ENCODE measurements at places on chromosomes 3 and 15.
A peak's percentile ranks its signal among the peaks of the same experiment; 100 is the strongest.

- no peak for DNase-seq
Observed at GRCh38 chr15:29632671-29633406, 189.4 kb downstream of the TJP1 start.

DNA sequence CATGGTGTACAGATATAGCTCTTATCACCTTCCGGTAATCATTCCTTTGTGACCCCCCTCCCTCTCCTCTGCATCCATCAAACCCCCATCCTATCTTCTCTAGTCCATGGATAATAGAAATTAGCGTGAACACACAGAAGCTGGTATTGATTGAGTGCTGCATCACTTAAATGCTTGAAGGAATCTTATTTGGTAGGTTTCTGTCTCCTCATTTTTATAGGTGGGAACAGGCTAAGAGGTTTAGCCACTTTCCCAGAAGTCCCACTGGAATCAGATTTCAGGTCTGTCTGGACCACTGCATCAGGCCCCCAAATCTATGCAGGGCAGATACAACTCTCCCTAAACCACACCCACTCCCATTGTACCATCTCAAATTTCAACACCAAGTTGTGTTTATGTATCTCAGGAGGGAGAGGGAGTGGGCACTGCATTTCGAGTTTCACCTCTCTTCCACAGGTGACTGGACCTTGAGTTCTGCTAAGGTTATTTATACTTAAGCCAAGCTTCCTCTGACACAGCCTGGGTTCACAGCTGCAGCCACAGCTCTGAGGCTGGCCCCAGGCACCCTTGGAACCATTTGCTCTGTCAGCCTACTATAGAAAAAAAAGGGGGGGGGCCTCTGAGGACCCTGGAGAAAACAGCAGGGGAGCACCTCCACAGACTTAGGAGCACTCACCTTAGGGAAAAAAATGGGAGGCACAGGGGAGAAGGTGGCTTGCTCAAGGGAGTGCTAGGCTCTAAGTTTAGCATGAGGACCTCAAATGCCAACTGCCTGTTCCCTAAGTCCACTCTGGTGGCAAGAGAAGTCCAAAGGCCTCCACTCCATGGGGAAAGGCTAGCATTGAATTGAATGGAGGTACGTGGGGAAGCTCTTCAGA is 2.1 kb upstream of the NMB start:
- DNase-seq = no peak

- no peak for DNase-seq
Observed at GRCh38 chr15:85603160-85603559, 191.6 kb downstream of the KLHL25 start.

DNA sequence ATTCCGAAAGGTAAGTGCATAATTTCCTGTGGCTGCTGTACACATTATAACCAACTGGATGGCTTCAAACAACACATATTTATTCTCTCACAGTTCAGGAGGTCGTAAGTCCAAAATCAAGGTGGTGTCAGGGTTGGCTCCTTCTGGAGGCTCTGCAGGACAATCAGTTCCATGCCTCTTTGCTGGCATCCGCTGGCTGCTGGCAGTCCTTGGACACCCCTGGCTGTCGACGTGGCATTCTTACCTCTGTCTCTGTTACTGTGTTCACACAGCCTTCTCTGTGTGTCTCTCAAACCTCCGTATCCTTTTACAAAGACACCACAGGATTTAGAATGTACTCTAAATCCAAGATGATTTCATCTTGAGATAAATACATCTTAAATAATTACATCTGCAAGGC is 398.8 kb upstream of the ATP10A start:
- no peak for DNase-seq

DNA sequence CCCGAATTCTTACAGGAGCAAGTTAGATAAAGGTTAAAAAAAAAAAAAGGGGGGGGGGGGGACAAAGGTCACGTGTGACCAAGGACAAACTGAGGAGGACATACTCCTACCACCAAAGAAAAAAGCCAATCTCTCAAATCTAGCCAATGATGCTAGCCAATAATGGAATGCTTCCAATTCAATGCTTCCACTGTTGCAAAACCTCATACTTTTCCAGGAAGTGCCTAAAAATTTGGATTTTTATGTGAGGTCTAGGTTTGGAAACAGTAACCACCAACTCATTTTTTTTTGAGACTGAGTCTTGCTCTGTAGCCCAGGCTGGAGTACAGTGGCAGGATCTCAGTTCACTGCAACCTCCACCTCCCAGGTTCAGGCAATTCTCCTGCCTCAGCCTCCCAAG is 11.4 kb downstream of the MSL2 start:
- DNase-seq = no peak

- DNase-seq = no peak
Observed at GRCh38 chr3:181326637-181327223, 337.2 kb upstream of the DNAJC19 start.

DNA sequence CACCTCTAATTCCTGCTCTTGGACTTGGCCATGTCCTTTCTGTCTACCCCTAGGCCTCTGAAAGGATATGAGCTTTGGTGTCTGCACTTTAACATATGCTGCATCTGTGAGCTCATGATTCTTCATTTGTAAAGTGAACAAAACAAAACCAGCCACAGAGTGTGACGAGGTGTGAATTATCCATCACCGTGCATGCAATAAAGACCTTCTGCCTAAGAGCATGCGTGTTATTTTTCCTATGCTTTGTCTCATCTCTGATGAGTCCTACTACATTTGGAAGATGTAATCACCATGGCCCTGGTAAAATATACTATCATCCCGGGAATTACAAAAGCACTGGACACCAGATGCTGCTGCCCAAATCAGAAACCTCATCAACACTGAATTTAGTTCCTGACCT is 103.5 kb upstream of the KCNAB1 start:
- no peak for DNase-seq

- peak; percentile 83 for DNase-seq
Observed at GRCh38 chr15:70507772-70508371, 255.5 kb downstream of the UACA start.

DNA sequence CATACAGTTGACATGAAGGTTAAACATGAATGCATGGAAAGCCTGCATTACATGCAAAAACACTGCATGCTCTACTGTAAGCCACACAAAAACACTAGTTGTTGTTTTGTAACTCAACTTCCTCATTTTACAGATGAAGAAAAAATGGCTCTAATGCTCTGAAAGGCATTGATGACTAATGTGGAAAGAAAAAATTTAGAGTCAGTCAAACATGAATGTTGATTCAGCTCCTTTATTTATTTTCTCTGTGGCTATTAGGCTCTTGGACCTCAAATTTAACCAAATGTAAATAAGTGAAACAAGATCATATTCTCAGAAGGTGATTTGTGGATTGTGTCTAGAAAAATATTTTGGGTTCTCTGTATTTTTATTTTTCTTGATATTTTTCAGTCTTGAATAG is 336.7 kb upstream of the ZNF717 start:
- no peak for DNase-seq

- no peak for DNase-seq
Observed at GRCh38 chr3:33425453-33425852, 14.8 kb downstream of the UBP1 start.

DNA sequence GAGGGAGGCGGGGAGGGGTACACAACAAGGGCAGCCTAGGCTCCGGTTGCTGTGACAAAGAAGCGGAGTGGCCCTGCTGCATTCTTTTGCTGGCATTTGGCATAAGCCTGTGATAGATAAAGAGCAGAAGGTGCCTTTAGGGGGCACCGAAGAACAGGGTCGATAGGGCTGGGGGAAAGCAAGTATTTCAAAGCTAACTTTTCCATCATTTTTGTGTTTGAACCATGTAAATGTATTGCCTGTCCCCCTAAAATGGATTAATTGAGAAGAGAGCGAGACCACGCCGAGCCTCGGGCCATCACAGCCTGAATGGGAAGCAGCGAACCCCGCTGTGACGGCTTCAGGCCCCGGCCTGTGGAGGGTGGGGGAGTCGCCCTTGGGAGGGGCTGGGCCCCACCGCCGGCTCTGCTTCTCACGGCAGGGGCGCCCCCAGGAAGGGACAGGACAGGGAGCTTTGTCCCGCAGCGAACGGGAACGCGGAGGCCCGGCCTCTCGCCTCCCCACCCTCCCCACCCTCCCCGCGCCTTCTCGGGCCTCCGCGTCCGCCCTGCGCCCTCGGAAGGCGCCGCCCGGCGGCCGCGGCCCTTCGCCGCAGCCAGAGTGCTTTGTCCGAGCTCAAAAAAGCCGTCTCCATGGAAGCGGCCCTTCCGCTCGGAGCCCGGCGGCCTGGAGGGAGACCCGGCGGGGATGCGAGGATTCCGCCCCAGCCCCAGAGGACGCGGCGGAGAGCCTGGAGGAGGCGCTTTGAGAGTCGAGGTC is 32.4 kb upstream of the ALDH1L1 start:
- no peak for DNase-seq

- no peak for DNase-seq
Observed at GRCh38 chr15:60054472-60054871, 50.4 kb downstream of the FOXB1 start.

DNA sequence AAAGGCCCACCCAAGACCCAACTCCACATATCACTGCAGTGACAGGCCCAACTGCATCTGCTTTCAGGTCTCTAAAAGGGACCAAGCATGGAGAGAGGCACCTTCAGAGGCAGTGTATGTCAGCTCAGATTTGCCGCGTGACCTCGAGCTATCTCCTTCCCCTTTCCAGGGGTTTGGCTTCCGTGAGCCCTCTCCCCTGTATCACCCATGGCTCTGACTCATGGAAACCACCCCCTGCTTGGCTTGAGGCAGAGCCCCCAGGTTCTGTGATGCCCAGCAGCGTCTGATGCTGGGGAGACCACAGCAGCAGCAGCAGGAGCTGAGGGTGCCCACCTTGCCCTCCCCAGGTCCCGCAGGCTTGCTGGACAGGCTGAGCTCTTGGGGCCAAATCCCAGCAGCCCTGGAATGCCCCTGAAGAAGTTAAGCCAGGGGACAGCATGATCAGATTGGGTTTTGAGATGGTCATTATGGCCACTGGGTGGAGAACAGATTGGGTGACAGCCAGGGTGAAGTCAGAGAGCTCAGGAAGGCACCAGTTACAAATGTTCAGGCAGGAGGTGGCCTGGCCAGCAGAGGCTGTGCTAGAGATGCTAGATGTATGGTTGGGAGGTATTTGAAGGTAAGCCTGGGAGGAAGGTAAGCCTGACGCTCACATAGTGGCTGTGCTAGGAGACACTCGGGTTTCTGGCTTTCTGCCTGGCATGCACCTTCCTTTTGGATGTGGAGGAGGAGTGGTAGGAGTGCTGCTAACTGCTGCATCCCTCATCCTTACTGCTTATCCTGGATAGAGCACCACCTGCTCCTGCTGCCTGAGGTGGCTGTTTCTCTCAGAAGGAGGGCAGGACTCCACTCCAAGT is 42.9 kb downstream of the FGD5 start:
- no peak for DNase-seq

- no peak for DNase-seq
Observed at GRCh38 chr3:196694202-196694638, 17.8 kb downstream of the CEP19 start.

DNA sequence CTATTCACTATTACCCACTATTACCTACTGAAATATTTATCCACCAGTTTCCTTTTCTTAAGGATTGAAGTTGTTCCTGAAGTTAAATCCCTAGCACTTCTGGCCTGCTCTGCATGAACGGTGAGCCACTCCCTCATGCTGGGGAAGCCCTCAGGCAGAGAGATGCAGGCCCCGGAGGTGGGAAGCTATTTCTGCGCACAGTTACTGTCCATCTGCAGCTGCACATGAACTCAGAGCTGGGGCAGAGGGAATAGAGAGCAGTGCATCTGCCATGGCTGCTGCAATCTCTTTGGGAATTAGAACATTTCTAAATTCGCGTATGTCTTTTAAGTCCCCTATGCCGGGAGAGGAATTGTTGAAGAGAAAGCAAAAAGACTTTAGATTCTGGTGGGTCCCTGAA is 6.3 kb upstream of the GALNT15 start:
- DNase-seq = no peak

DNA sequence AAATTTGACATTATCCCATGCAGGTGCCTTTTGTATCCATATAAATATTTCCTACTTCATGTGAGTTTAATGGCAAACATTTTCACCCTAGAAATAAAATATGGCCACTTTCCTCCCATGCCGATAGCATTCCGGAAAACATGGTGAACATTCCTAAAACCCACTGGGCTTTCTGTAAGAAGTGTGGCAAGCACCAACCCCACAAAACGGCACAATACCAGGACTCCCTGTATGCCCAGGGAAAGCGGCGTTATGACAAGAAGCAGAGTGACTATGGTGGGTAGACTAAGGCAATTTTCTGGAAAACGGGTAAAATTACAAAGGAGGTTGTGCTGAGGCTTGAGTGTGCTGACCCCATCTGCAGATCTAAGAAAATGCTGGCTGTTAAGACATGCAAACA is 7.6 kb downstream of the ANXA2 start:
- DNase-seq = no peak

DNA sequence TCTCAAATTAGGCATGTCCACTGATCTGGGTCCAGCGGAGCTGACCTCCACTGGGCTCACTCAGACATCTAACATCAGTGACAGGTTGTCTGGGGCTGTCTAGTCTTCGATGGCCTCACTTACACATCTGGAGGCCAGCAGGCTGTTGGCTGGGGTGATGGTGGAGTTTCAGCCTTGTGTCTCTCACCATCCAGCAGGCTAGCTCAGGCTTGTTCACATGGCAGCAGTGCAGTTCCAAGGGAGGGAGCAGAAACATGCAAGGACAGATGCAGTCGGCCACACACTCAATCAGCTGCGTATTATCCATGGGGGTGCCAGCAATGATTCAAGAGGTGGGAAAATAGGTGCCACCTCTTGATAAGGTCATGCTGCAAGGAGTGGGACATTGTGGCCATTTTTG is 292.5 kb downstream of the SHQ1 start:
- DNase-seq = no peak
